ENCODE measurements at places on chromosomes 4 and X.

DNA sequence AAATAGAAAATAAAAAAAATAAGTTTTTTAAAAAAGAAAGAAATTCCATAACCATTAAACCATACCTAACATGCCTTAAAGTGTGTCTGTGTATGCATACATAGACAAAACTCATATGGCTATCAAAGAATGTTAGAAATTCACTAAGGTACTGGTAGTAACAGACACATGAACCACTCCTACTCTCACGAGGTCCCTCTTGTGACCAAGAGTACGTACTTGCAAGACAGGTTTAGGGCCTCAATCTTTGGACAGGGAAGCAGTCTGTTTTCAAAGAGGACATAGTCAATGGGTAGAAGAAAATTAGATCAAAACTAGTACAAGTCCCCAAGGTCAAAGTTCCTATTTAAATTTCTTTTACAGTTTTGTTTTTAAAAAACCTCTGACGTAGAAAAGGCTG is 117.3 kb downstream of the CHM start:
- no peak for DNase-seq

DNA sequence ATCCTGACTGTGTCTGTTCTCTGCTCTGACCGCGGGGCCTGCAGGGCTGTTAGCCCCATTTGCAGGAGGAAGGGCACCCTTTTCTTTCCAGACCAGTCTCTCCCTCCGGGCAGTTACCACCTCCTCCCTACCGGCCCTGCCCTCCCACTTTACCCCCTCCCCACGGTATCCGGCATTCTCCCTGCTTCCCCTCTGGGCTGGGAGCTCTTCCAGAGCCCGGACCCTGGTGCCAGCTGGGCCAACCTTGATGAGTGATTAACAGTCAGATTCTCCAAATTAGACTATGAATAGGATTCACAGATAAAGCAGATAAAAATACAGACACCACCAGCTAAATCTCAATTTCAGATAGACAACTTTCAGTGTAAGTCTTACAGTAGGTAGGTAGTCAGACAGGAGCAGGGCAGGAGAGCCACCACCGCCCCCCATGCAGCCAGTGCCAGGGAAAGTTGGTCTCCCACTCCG is 23.4 kb upstream of the WFS1 start:
- DNase-seq: no peak

- no peak for DNase-seq
Observed at GRCh38 chr4:2417226-2417764, 1.1 kb downstream of the ZFYVE28 start.

DNA sequence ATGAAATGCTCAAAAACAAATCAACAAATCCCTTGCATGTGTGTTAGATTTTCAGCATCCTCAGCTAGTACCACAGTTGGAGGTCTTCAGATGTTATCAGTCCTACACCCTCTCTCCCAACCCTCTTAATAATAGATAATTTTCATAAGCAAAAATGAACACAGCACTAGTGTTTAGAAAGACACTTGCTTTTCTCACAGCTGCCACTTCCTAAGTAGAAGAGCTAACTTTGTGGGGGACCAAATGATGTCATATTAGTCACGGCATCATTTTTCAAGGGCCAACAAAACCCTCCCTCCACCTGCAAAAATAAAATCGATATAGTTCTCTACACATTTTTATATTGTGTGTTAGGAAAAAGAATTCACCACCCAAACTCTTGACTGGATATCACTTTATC is 163.5 kb upstream of the GYPA start:
- DNase-seq: no peak

- DNase-seq: no peak
Observed at GRCh38 chr4:145852256-145852839, 86.3 kb downstream of the ZNF827 start.

- no peak for DNase-seq
Observed at GRCh38 chr4:165005352-165005925, 26.4 kb upstream of the TRIM60 start.

DNA sequence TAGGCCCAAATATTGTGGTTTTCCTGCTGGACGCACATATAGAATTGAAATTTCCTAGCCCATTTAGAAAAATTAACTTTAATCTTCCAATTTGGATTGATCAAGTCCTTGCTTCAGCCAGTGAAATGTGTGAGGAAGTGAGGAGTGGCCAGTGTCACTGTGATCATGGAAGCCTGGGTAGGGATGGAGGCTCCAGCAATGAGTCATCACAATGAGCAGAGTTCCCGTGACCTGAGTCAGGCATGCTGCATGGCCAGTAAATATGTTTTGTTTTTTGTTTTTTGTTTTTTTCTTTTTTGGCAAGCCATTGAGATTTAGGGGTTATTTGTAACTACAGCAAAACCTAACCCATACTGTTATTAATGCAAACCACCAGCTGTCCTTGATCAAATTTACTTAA is 52.1 kb downstream of the IDS start:
- DNase-seq: no peak

GRCh38 chr4:6924361-6924779 is 14.7 kb downstream of the TBC1D14 start:
- DNase-seq: no peak
